ENCODE measurements at places on chromosomes 5 and 9.

DNA sequence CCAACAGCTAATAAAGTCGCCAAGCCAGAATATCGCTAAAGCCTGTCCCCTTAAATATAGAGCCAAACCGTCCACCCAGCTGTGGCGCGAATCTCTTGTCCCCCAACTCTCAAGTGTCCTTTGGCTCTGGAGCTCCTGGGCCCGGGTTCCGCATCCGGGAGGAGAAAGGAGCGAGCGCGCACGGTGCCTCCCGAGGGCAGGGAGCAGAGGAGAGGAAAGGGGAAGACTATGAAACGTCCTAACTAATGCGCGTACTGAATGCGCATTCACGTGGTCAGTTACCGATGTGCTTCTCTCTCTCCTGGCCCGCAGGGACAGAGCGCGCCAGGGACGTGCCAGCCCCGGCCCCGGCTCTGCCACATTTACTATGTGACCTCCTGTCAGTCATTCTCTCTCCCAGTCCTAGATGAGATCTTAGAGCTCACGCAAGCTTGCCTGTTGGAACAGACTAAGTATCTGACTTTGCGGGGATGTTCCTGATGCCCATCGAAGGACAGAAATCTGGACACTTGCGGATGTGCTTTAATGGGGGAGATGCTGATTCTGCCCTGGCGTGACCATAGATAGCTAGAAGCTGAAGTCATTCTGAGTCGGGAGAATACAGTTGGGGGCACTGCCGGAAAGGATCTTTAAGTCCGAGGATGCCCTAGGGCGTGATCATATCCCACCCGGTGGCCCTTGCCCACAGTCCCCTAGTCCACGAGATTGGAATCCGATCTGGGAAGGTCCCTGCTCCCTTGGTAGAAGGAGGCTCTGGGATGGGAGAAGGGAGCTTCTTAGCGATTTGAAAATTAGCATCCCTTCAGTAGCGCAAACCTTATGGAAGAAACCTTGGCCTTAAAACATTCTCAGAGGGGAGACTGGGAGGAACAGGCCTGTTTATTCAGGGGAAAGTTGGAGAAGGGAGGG lies 5.7 kb upstream of the EBF1 start:
- no peak for DNase-seq

DNA sequence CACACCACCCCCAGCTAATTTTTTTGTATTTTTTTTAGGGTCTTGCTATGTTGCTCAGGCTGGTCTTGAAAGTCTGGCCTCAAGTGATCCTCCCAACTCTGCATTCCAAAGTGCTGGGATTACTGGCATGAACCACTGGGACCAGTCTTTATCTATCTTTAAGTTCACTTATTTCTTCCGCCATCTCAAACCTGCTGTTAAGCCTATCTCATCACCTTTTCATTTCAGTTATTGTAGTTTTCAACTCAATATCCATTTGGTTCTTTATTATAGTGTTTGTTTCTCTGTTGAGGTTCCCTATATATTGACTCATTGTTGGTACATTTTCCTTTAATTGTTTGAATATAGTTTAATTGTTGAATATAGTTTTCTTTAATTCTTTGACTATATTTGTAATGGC lies 48.1 kb downstream of the GALNT12 start:
- DNase-seq, result no peak

DNA sequence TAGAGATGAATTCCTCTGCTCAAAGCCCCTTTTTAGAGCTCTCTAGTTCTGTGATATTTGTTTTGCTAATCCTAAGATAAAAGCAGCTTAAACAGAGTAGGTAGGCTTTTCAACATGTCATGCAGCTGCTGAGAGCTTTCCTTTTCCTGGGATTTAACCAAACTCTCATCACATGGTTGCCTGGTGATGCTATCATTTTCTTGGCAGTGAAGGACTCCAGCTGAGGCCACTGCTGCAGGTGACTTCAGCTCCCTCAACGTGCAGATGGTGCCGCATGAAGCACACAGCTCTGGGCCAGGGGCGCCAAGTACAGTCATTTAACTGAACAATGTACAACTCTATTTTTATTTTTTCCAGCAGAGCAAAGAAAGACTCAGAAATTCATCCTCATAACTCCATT lies 42.2 kb downstream of the SECISBP2 start:
- DNase-seq, result no peak

- DNase-seq, result no peak
Measured at GRCh38 chr5:56050551-56051255, 55.9 kb upstream of the IL6ST start.

DNA sequence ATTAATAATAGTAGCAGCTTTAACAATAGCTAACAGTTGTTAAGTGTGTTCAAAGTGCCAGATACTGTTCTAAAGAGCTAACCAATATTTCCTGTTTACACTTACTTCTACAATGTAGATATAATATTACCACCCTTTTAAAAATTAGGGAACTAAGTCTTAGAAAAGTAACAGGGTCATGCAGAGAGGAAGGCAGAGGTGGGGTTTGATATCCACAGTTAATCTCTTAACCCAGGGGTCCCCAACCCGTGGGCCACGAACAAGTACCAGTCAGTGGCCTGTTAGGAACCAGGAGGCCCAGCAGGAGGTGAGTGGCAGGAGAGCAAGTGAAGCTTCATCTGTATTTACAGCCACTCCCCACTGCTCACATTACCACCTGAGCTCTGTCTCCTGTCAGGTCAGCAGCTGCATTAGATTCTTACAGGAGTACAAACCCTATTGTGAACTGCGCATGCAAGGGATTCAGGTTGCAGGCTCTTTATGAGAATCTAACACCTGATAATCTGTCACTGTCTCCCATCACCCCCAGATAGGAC lies 89.1 kb downstream of the ACTL7B start:
- DNase-seq, result no peak

DNA sequence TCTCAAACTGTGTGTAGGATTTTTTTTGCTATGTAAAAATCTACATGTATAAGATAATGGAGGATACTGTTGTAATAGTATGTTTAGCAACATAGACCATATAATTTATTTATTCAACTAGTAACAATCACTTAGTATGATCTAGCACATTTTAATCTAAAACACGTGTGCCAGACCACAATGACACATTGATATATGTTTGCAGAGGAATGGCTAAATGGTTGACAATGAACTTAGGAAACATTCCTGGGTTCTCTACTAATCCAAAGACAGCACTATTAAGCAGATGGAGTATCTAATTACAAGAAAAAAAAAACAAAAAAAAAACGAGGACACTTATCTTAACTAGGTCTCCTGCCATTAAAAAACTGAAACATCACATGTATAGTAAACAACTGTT lies 261.7 kb upstream of the PAPPA start:
- no peak for DNase-seq

GRCh38 chr9:38339087-38339486 lies 53.4 kb upstream of the ALDH1B1 start:
- DNase-seq, result peak; percentile 83

- DNase-seq, result no peak
Measured at GRCh38 chr5:134327327-134327726, 39.6 kb downstream of the CDKL3 start.
